ENCODE measurements at places on chromosomes 13 and 19.

DNA sequence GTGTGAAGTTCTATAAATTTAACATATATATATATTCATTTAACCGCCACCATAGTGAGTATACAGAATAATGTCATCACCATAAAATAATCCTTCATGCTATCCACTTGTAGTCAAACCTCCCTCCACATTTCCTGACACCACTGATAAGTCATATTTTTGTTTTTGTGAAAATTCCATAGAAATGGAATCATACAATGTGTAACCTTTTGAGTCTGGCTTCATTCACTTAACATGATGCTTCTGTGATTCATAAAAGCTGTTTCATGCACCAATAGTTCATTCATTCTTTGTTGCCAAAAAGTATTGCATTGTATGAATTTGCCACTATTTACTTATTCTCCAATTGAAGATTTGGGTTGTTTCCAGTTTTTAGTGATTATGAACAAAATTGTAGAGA, 497.5 kb upstream of the PCDH20 start:
- DNase-seq, result no peak

GRCh38 chr19:50717026-50717723, 2.4 kb downstream of the SHANK1 start:
- no peak for DNase-seq

- peak; percentile 60 for DNase-seq
Observed at GRCh38 chr13:101626925-101627555, 174.6 kb downstream of the ITGBL1 start.

DNA sequence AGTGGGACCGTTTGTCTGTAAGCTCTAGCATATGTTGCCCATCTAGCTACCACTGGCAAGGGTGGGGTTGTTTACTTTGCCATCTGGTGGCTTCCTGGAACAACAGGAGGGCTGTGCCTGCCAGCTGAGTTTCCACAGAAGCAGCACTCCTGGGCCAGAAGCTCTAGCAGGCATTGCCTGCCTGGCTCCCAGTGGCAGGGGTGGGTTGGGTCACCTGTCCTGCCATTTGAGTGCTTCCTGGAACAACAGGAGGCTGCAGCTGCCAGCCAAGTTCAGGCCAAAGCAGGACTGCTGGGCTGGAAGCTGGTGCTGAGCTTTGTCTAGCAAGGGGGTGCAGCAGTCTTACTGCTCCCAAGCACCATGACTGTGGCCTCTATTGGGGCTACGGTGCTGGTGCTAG, 239.7 kb downstream of the MTUS2 start:
- DNase-seq, result no peak

DNA sequence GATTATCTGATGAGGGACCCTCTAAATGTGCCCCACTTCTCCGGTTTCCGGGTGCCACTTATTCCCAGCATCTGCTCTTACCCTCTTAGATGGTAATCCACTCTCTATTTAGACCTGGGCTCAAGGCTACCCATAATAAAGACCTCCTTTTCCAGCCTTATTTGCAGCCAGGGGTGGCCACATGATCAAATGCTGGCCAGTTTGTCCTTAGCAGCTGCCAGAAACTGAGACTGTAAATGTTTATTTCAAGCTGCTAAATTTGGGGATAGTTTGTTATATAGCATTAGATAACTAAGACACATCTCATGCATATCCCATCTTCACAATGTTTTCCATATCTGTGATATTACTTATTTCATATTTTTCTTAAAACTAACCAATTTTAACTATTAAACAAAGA, 10.1 kb downstream of the THAP8 start:
- no peak for DNase-seq

DNA sequence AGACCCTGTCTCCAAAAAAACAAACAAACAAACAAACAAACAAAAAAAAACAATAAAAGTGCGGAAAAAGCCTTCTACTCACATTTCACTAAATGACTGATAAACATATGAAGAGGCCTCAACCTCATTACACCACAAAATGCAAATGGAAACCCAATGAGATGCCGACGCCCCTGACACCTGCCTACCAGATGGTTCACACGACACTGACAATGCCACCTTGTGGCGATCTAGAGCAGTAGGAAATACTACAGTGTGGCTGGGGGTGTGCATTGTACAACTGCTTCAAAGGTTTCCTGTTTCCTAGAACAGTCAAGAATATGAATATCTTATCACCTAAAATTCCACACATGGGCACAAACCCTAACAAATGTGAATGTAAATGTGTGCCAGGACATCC, 14.0 kb downstream of the SCGB2B2 start:
- no peak for DNase-seq

DNA sequence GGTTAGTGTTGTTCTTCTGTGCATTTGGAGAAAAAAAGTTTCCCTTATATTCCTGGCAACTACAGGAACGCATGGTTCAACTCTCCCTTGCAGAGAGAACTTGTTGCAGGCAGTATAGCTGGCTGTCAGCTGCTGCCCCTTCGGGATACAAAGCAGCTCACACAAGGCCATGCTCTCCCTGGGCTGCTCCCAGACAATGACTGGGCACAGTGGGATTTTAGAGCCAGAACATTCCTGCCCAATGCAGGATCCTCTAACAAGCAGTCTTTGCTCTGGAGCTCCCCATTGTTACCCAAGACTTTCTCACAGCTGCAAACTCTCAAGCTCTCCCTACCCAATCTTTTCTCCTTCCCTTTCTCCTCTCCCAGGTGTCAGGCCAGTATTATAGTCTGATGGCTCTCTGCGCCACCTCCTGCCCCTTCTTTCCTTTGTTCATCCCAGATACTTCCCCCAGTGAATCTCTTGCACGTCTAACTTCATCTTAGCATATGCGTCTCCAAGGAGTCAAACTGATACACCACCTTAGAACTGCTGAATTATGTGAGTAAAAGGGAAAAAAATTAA, 27.5 kb upstream of the SERPINE3 start:
- no peak for DNase-seq

GRCh38 chr13:59931621-59932020, 232.1 kb downstream of the DIAPH3 start:
- DNase-seq, result no peak

GRCh38 chr19:17090583-17090982, 15.0 kb downstream of the MYO9B start:
- DNase-seq, result no peak

DNA sequence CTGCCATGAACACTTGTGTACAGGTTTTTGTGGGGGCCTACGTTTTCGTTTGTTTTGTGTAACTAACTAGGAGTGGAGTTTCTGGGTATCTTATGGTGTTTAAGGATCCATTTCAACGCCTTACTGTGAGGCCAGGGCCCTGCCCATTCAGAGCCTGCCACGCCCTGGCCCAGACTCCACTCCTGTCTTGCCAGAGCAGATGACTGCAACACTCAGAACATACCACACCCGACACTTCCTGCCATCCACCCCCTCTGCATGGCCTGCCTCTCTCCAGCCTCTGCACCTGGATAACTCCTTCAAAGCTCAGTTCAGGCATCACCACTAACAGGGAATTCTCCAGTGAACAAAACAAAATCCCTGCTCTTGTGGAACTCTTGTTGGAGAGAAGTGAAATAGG, 43.2 kb downstream of the RGCC start:
- DNase-seq, result peak; percentile 42

- DNase-seq, result no peak
Observed at GRCh38 chr13:79722885-79723445, 242.0 kb downstream of the NDFIP2 start.

DNA sequence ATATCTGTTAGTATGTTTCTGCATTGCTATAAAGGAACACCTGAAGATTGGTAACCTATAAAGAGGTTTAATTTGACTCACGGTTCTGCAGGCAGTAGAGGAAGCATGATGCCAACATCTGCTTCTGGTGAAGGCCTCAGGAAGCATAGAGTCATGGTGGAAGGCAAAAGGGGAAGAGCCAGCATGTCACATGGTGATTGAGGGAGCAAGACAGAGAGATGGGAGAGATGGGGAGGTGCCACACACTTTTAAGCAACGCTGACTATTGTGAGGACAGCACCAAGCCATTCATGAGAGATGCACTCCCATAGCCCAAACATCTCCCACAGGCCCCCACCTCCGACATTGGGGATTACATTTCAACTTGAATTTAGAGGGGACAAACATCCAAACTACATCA, 32.8 kb downstream of the COG6 start:
- DNase-seq, result no peak

DNA sequence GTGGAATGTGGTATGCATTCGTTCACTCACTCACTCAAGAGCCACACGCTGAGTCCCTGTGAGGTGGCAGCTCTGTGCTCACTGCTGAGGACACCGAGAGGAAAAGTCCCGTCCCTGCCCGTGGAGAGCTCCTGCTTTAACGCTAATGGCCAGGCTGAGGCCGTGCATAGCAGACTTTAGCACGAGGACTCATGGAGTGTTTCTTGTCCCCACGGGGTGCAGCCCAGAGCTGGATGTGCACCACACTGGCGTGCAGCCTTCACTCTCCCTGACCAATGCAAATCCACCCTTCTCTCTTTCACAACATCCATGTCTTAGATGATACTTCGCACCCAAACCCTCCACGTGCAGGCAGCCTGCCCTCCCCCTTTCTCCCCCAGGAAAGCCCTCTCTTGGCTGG, 159.6 kb upstream of the ZNF536 start:
- DNase-seq, result no peak

GRCh38 chr19:1350867-1351266, 32.8 kb upstream of the NDUFS7 start:
- no peak for DNase-seq

DNA sequence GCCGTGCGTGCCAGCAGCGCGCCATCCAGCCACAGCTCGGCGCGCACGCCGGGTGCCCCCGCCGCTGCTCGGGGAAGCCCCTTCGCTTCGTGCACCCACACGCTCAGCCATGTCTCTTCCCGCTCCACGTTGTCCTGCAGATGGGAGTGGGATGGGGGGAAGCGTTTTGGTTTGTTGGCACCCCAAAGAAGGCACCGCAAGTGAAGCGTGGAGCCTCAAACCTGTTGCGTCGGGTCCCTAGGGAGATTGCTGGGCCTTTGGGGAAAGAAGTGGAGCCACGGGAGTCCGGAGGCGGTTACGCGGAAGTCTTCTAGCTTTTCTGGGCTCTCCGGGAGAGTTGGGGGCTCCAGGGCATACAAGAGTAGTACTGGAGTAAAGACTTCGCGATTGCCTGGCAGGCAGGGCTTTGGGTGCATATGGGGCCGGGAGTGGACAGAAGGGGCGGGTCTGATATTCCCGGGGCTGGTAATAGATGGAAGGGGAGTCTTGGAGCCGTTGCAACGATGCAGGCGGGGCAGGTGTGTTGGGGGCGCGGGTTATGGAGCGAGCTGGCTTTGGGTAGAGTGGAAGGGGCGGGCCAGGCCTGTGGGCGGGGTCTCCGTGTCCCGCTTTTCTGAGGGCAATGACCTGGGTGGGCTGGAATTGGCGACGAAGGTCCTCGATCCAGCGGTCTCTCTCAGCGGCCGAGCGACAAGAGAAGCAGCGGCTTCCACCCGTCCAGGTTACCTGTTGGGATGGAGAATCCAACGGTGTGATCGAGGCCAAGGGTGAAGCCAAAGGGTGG, 6.5 kb downstream of the RASAL3 start:
- DNase-seq, result no peak

GRCh38 chr19:3058009-3058820, 4.1 kb downstream of the TLE5 start:
- no peak for DNase-seq

DNA sequence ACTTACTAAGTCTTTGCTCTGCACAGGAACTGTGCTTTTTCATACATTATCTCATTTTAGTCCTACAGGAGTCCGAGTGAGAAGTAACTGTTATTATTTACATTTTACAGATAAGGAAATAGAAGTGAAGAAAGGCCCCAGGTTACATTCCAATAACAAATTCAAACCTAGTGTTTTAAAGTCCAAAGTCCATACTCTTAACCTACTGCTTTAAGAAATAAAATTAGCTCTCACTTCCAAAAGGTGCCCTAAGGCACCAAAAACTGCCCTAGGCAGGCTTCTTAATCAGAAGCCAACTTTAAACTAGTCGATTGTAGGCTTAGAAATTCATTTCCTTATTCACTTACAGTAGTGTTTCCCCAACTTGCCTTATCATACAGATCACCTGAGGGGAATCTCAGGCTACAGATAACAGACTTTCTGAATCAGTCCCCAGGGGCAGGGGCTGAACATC, 555.9 kb downstream of the DIAPH3 start:
- DNase-seq, result no peak

DNA sequence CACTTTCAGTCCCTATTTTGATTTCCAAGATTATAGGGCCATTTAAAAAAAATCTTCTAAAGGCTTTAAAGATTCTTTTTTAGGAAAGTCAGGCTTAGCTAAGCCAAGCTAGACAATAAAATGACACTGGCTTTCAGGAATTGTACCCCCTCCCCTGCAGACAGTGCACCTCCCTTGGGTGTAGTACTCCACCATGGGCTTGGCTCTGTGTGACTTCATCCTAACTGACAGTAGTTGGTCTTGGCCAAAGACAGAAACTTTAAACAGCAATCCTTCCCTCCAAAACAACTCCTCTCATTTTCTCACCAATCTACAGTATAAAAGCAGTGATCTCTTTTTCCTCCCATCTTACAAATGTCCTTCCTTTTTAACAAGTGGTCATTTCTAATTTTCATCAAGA, 283.0 kb downstream of the DNAJC15 start:
- DNase-seq, result no peak

GRCh38 chr19:7115721-7116120, 46.2 kb downstream of the ZNF557 start:
- no peak for DNase-seq

- DNase-seq, result no peak
Observed at GRCh38 chr19:1019980-1020867, 699 bp downstream of the TMEM259 start.

DNA sequence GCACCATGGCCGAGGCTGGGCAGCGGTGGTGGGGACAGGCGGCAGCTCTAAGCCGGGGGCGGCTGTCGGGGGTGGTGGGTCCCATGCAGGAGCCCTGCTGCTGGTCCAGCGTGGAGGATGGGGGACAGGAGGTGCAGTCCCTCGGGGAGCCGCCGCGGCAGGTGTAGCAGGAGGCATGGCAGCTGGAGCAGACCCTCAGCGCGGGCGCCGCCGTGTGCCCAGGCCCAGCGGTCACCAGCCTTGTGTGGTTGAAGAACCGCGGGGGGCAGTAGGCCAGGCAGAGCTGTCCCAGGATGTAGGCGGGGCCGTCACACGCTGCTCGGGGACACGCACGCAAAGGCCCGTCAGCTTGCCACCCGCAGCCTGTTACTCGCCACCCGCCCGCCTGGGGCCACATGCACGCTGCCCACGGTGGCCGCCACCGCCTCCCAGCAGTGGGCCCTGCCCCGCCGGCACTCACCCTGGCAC, 2.9 kb upstream of the C19orf25 start:
- DNase-seq, result peak; percentile 18

DNA sequence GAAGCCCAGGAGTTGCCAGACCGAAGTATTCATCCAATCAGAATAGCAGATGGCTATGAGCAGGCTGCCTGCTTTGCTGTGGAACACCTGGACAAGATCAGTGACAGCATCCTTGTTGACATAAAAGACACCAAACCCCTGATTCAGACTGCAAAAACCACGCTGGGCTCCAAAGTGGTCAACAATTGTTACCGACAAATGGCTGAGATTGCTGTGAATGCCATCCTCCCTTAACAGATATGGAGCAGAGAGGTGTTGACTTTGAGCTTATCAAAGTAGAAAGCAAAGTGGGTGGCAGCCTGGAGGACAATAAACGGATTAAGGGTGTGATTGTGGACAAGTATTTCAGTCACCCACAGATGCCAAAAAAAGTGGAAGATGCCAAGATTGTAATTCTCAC, 250.3 kb upstream of the OBI1 start:
- no peak for DNase-seq

- no peak for DNase-seq
Observed at GRCh38 chr13:45838171-45838745, 13.3 kb downstream of the SIAH3 start.

Measured in GM06990 (cell line).